ENCODE measurements at places on chromosomes 5 and 9.

DNA sequence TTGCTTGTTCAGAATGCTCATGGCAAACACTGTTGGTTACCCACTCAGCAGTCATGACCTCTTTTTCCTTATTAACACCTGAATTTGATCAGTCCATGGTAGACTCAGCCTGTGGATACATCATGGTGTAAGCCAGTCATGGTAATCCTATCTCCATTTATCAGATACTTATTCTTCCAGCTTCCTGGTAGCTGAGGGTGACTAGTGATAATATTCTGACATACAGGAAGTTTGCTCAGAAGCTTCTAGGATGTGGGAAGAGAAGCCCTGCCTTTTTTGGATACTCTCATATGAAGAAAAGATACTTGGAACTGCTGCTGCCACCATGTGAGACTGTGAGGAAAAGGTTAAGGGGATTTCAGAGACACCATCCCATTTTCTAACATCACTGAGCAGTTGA lies 7.3 kb downstream of the GDA start:
- no peak for DNase-seq

DNA sequence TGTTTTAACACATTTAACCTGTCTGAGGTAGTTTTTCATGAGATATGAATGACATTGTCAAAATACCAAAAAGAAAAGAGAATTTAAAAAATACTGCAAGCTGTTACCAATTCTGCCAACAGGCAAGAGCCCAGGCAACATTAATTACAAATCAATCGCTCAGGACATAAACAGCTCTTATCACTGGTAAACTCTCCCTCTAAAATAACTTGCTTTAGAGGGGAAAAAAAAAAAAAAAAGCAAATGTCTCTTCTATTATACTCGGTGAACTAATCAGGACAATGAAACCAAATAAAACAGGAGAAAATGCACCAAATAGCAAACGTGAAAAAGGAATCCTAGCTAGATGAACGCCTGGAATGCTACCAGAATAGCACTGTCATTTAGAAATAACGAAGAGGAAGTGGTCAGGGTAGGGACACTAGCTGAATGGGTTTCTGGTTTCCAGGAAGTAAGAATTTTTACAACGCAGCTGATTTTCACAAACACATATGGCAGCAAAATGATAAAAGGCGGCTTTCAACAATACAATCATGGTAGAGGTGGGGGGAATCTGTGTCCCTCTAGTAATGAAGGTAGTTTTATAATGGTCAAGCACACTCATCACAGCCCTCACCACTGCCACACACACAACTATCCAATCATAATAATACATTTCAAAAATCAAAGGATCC lies 94.9 kb downstream of the DENND1A start:
- peak; percentile 27 for DNase-seq

DNA sequence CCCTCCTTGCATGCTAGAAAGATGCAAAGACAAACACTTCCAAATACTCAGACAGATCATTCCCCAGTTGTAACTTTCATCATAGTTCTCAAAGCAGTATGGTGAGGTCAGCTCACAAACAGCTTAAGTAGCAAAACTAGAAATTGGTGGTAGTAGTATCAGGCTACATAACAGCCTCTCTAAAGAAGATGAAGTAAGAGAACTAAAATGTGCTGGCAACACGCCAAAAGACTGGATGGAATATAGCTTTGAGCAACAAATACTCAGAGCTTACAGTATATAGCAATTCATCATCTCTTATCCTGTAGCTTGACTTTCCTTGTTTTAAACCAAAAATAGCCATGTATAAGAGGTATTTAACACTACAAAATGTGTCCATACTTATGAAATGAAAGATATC lies 7.5 kb downstream of the PFDN1 start:
- DNase-seq, result peak; percentile 75

- DNase-seq, result no peak
Measured at GRCh38 chr5:34765662-34766061, 73.3 kb upstream of the TTC23L start.

DNA sequence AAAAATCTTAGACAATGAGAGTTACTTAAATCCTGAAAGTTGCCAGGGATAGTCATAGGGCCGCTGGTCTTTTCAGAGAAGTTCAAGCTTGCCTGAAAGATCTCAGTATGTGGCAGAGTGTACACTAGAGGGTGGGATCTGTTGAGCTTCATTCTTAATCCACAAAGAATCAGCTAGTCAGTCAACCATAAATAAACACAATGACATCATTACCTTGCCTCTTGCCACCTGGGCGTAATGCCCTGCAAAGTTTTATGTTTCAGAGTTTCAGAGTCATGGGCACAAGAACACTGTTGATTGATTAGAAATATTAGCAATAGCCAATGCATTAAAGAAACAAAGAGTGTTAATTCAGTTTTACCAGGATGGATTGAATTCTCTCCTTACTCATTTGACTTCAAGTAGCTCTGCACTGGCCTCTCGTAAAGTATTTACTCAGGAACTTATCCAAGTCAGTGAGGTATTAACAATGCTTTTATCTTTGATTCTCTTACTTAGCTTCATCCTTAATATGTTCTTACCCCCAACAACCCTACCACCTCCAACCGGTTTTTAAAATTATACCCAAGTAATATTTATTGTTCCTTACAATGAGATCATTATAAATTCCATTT lies 14.3 kb upstream of the ANXA1 start:
- no peak for DNase-seq

DNA sequence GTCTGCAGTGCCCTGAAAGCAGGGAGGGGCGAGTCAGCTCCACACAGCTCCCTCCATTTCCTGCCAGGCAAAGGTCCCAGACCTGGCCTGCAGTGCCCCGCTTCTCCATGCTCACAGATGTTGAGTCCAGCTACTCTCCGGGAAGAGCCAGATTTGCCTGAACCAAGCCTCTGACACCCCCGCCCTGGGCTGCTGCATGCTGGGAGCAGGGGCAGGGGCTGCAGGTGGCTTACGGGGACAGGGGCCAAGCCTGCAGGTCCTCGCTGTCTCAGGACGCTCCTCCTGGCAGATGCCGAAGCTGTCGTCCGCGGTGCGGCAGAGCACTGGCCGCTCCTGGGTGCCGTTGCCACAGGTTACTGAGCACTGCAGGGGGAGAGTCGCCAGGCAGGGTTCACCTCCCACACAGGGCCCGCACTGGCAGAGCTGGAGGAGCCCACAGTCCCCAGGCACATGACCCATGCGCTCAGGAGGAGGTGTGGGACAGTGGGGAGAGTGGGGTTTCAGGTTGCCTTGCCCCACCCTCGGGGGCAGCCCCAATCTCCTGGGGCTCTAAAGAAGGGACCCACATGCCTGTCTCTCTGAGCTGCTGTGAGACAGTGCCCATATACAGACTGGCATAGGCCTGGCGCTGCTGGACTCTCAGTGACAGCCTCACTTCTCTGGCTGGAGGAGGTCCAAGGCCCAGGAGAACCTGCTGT lies 62.4 kb downstream of the ZNF354C start:
- no peak for DNase-seq

- no peak for DNase-seq
Measured at GRCh38 chr9:131981116-131981776, 98.4 kb downstream of the MED27 start.

GRCh38 chr5:134136221-134136631 lies 21.7 kb downstream of the TCF7 start:
- DNase-seq, result no peak

GRCh38 chr5:172417983-172418630 lies 36.2 kb downstream of the SH3PXD2B start:
- DNase-seq, result no peak

- DNase-seq, result no peak
Measured at GRCh38 chr9:89395931-89396710, 77.8 kb downstream of the SECISBP2 start.

DNA sequence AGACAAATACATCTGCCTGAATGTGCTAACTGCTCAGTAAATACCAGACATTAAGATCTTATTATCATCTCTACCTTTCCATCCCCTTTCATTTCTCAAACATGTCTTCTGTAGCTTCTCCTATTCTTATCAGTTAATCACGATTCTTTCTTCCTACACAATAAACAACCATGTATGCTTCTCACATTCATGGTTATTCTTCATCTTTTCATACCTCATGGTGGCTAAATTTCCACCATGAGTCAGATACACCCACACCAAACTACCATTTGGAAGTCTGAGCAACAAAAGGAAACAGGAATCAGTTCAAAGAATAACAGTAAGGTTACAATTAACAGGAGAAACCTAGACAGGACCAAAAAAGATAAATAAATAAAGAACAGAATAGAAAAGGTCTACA lies 7.7 kb downstream of the ZNF622 start:
- DNase-seq, result no peak

DNA sequence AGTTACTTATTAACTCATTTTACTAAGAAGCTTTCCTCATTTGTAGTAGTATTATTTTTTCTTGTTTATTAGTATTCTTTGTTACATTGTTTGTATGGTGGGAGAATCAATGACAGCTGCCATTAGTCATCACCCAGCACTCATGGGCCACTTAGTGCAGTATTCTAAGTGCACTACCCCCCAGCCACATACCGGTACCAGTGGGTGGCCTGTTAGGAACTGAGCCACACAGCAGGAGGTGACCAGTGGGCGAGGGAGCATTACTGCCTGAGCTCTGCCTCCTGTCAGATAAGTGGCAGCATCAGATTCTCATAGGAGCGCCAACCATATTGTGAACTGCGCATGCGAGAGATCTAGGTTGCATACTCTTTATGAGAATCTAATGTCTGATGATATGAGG lies 24.2 kb upstream of the CAMLG start:
- no peak for DNase-seq

- DNase-seq, result no peak
Measured at GRCh38 chr5:141094481-141095262, at the start of gene PCDHB2. TSS of gene PCDHB2 (plus strand) at chr5:141094615. CDS start at chr5:141094791, 176 bp downstream.

- no peak for DNase-seq
Measured at GRCh38 chr5:21654-22233, 70.2 kb upstream of the PLEKHG4B start.

- DNase-seq, result no peak
Measured at GRCh38 chr5:121024416-121025311, 560.6 kb downstream of the PRR16 start.

GRCh38 chr9:117412841-117413240 lies 2.0 kb downstream of the ASTN2 start:
- DNase-seq, result no peak

Data from foreskin melanocyte (primary cell).